ENCODE measurements at places on chromosomes 11 and 22. TPM values are rescaled to one million over a fixed set of nuclear protein-coding genes. Genes with fewer than 3 reads are reported as not detected.
A peak's percentile ranks its signal among the peaks of the same experiment; 100 is the strongest.

GRCh38 chr11:41784513-41785335 is 325.3 kb upstream of the LRRC4C start:
- peak; percentile 53 for DNase-seq

ASRGL1 gene
- total RNA-seq: 71.7 TPM

DNA sequence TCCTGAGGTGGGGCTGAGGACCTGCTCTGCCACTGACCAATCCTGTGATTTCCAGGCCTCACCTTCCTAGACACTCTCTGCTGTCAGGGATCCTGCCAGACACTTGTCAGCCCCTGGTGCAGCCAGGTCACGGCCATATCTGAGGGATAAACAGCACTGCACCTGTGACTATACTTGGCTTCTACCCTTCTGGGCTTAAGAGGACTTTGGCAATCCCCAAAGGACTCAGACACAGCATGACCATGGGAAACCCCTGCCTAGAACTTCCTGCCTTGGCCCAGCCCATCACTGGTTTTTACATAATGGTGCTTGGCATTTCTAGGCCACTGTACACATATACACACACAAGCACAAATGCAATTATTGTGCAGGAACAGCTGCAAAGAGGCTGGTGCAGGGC is 11.6 kb upstream of the OLFML1 start:
- no peak for DNase-seq

GRCh38 chr11:27362749-27363575 is at the start of gene CCDC34:
CCDC34 (minus strand) TSS chr11:27363215; CDS start chr11:27363194, 21 bp downstream.
- DNase-seq: peak; percentile 93

DNA sequence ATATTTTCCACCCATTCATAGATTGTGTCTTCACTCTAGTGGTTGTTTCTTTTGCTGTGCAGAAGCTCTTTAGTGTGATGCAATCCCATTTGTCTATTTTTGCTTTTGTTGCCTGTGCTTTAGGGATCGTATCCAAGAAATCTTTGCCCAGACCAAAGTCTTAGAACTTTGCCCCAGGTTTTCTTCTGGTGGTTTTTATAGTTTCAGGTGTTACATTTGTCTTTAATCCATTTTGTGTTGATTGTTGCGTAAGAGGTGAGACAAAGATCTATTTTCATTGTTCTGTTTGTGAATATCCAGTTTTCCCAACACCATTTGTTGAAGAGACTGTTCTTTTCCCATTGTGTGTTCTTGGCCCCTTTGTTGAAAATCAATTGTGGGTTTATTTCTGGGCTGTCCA is 6.4 kb downstream of the IL10RA start:
- DNase-seq: no peak

DNA sequence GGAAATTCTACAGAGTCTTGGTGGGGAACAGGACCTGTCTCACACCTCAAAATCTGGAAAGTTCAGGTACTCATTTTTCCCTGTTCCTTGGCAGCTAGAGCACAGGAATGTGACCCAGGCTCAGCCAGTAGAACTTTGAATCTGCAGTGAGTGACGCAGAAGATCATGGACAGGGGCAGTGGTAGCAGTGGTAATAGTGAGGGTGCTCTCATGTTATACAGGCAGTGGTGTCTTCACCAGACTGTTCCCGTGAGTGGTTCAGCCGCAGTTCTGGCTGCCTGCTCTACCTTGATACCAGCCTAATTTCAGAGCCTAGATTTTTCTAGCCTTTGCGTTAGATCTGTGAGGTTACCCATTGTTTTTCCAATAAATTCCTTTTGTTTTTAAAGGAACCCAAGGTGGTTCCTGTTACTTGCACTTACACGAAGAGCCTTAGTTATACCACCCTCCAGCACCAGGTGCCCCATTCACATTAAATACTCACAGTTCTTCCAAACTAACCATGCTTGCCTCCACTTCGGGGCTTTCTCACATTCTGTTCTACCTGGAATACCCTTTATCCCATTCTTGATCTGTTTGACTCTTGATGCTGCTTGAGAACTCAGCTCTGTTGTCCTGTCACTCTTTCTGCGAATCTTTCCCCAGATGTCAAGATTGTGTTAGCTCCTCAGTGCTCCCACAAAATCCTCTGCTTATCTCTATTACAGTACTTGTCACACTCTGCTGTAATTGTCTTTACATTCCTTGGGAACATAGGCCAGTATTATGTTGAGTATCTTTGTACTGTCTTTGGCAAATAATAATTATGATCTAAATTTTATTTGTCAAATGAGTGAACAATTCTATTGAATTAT is 47.8 kb downstream of the SWAP70 start:
- DNase-seq: no peak

DNA sequence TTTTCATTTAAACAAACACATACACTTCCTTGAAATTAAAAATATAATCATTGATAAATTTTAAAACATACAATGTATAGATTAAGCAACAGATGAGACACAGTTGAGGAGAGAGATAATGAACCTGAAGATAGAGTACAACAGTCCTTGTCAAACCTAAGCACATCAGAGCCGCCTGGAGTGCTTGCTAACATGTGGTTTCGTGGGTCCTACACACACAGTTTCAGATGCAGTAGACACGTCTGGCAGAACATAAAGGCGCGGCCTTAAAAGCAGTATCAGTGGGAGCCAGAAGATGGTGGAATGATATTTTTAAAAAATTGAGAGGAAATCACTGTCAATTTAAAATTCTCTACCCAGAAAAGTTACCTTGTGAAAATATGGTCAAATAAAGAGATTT is 134.4 kb downstream of the MPPED1 start:
- no peak for DNase-seq

DNA sequence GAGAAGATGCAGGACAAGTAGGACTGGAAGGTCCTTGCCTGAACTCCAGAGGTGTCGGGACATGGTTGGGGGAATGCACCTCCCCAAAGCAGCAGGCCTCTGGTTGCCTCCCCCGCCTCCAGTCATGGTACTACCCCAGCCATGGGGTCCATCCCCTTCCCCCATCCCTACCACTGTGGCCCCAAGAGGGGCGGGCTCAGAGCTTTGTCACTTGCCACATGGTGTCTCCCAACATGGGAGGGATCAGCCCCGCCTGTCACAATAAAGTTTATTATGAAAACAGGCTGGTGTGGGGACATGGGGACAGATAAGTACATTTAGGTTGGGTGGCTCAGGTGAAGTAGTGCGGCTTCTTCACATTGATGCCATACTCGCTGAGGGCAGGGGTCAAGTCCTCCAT is 1.4 kb downstream of the TAF10 start:
- peak; percentile 19 for DNase-seq

- peak; percentile 87 for DNase-seq
Observed at GRCh38 chr11:46281371-46281831, 3.9 kb downstream of the CREB3L1 start.

- DNase-seq: no peak
Observed at GRCh38 chr11:2886191-2886894, 768 bp upstream of the CDKN1C start.

DNA sequence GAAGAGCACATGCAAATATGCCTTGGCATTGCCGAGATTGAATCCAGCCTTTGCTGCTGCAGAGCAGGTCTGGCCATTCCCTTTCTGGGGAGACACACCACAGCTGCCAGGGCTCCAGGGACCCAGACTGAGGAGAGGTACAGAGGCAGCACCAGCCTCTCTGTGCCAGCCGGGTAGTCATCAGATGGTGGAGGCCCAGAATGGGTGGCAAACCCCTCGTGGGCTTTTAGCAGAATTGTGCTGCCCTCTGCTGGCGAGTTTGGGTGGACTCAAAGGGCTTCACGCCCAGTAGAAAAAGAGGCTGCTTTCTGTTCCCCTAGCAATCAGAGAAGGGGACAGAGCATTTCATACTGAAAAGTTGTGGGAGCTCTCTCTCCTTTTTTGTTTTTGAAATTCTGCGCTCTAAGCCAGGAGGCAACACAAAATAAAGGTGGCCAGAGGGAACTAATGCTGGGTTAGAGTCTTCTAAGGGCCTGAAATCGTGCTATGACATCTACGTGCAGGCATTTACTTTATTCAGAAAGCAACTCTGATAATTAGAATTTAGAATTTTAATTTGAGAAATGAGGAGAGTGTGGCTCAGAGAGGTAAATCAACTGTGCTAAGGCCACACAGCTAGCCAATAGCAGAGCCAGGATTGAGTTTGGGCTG is 158.8 kb upstream of the NAV2 start:
- DNase-seq: peak; percentile 84
